Stimulated activated CD8-positive, alpha-beta memory T cell treated with anti-CD3 and anti-CD28 coated beads, Interleukin-4, amount 100 ng/mL, for 24 hours (primary cell): ENCODE measurements at places on chromosomes 4 and X.

DNA sequence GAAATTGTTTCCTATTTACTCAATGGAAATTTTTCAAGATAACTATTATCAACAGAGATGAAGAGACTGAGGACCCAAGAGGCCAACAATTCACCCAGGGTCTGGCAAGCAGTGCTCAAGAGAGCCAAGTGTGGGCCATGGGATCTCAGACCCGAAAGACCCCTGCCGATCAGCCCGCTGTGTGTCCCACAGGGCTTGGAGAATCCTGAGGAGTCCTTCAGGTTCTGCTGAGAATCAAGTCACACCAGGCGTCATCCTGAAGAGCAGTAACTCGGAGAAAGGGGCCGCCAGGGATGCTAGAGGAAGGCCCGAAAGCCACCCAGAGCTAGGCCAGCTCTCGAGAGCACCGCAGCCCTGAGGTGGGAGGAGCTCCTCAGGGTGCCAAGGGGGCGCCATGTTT lies 48.7 kb downstream of the FGFRL1 start:
- DNase-seq: no peak

DNA sequence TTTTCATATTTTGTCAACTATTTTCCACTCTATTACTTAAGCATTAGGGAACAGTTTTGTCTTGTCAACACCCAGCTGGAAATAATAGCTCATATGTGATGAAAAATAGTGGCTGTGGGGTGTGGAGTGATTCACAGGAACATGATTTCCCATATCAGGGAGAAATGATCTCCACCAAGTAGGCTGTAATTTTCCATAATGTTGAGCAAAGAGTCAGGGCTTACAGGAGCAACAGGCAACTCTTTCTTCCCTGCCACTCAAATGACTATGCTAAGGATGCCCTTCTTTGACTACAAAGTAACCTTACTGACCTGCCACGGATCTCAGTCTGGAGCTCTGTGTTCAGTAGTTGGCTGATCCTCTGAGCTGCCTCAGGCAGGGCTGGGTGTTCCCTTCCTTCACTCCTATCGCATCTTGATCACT lies 90.0 kb upstream of the GATB start:
- no peak for DNase-seq

- no peak for DNase-seq
Observed at GRCh38 chrX:131881194-131881593, 141.9 kb upstream of the STK26 start.

GRCh38 chrX:1336331-1336943 lies at the start of gene IL3RA:
IL3RA (plus strand) TSS chrX:1336785; CDS start chrX:1341766, 4,981 bp downstream.
- DNase-seq: no peak

DNA sequence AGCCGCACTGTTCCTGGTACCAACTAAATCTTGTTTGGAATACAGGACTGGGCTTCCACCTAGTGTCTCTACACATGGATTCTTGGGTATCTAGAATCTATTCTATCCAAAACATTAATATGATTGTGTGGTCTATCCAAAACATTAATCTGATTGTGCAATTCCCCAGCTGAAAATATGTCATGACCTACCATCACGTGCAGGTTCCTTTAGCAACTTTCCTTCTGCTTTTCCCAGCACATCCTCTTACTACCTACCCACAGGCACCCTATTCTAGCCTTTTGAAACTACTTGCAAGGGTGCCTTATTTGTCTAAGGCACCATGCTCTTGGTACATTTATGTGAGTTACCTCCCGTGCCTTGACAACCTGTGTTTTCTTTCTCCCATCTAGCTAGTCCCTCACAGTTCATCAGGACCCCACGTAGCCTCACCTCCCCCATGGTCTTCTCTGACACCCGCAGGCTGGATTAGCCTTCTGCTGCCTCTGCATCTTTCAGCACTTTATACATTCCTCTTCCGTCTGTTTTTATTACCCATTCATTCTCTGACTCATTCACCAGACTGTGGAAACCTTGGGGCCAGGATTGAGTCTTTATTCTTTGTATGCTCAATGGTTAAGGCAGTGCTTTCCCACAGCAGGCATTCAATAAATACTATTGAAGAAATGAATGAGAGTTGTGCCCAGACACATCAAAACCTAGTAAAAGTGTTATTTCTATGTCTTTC lies 88.8 kb upstream of the FAM9B start:
- DNase-seq: no peak
